Aorta (tissue), 5 donors: ENCODE measurements at places on chromosomes 11 and 22. TPM values are rescaled to one million over a fixed set of nuclear protein-coding genes. Genes with fewer than 3 reads are reported as not detected.

The MMP13 gene
- polyA plus RNA-seq, result 0.05 TPM

The TRIM22 gene
- 39.9 TPM for polyA plus RNA-seq

The OTOG gene
- polyA plus RNA-seq, result not detected

The TSG101 gene
- 53.2 TPM for polyA plus RNA-seq

The KCNJ5 gene
- 1.6 TPM for polyA plus RNA-seq

The TSSK2 gene
- 0.08 TPM for polyA plus RNA-seq

The DNAJB13 gene
- polyA plus RNA-seq, result not detected

The GLB1L2 gene
- not detected for polyA plus RNA-seq

The CCDC188 gene
- polyA plus RNA-seq, result not detected

The ADAMTS8 gene
- 5.7 TPM for polyA plus RNA-seq

The PDGFB gene
- 1.9 TPM for polyA plus RNA-seq

The ENTHD1 gene
- polyA plus RNA-seq, result not detected

The NXPE2 gene
- not detected for polyA plus RNA-seq

The KRTAP5-7 gene
- not detected for polyA plus RNA-seq

The OR10D3 gene
- not detected for polyA plus RNA-seq

The SHANK2 gene
- 4.8 TPM for polyA plus RNA-seq

The MB gene
- polyA plus RNA-seq, result 24.7 TPM

The TPBGL gene
- not detected for polyA plus RNA-seq

The DKK3 gene
- 471 TPM for polyA plus RNA-seq

The NXPE1 gene
- polyA plus RNA-seq, result 0.15 TPM

The UPK2 gene
- not detected for polyA plus RNA-seq

The BBOX1 gene
- polyA plus RNA-seq, result not detected

The INS gene
- 17.2 TPM for polyA plus RNA-seq

The FIBIN gene
- 69.8 TPM for polyA plus RNA-seq

The PHLDB1 gene
- 290 TPM for polyA plus RNA-seq

The OR52R1 gene
- polyA plus RNA-seq, result not detected

The RBMXL2 gene
- not detected for polyA plus RNA-seq

The TRIM21 gene
- 13.4 TPM for polyA plus RNA-seq

The CADM1 gene
- 0.26 TPM for polyA plus RNA-seq

The PPP2R5B gene
- polyA plus RNA-seq, result 28.6 TPM

The TMEM45B gene
- polyA plus RNA-seq, result not detected

The SEPTIN5 gene
- polyA plus RNA-seq, result 63.3 TPM

The NRIP3 gene
- polyA plus RNA-seq, result 1.3 TPM

The SLC22A12 gene
- polyA plus RNA-seq, result not detected

The DCHS1 gene
- polyA plus RNA-seq, result 1.4 TPM

The CCDC15 gene
- polyA plus RNA-seq, result 0.61 TPM

The CNGA4 gene
- 0.38 TPM for polyA plus RNA-seq

The PYGM gene
- 1.9 TPM for polyA plus RNA-seq

The KRTAP5-2 gene
- polyA plus RNA-seq, result not detected

The GGTLC2 gene
- polyA plus RNA-seq, result not detected

The PHLDA2 gene
- 17.2 TPM for polyA plus RNA-seq
